ENCODE measurements at places on chromosomes 11 and 22.

DNA sequence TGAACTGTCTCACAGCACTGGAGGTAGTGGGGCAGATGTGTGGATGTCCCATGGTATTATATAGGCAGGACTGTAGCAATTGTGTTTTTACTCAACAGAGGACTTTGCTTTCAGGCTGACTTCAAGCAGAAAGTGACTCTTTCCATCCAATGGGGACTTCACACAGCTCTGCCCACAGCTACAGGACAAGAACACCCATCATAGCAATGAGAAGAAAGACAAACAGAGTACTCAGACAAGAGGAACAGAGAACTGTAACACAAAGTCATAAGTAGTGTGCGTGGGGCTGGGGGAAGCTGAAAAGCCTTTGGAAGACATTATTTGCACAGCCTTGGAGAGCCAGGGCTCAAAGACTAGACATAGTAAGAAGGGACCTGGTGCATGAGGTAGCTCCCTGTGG is 70.3 kb downstream of the CCDC81 start:
- DNase-seq, result no peak

DNA sequence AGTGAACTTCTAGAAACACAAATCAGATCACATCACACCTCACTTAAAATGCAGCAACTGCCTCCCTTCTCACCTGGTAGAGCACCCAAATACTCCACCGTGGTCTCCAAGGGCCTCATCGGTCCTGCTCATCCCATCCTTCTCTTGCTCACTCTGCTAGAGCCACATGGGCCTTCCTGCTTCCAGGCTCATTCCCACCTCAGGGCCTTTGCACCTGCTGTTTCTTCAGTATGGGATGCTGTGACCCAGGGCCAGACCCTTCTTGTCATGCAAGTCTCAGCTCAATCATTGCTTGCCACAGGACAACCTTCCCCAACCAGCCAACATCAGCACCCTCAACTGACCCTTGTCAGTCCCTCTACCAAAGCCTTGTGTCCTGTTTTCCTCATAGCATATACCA is 124.9 kb downstream of the GALNT18 start:
- no peak for DNase-seq

DNA sequence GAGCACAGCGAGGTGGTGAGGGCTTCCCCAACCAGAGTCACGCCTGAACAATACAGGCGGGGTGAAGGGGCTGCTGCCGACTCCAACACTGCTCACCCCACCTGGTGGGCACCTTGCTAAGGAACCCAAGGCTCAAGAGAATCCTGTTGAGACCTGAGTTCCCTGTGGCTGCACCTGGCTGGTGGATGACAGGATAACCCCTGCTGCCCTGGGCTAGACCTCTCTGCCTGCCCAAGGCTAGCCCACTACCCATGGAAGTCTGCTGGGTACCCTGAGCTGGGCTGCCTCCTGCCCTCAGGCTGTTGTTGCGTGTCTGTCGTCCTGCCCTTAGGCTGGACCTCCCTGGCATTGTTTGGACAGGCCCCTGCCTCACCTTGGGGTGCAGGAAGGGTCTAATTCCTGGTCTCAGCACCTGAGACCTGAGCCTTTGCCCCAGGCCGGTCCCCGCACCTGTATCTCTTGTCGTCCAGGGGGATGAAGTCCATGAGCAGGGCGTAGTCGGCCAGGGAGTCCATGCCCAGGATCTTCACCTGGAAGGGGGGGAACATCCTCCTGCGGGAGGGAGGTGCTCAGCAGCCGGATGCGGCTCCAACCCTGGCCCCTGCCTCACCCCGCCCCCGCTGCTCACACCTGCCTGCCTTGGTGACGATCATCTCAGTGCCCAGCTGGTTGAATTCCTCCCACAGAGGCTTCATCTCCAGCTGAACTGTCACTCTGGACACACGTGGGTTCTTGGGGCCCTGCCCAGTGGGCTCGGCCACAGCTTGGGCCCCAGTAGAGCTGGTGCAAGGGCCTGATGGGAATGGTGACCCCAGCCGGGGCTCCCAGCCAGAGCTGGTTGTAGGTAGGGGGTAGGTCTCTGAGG is 4.9 kb upstream of the NUDT8 start:
- no peak for DNase-seq

GRCh38 chr11:18776324-18776723 is 15.3 kb downstream of the PTPN5 start:
- no peak for DNase-seq

- peak; percentile 45 for DNase-seq
Measured at GRCh38 chr22:19666673-19667593, 47.4 kb upstream of the SEPTIN5 start.

DNA sequence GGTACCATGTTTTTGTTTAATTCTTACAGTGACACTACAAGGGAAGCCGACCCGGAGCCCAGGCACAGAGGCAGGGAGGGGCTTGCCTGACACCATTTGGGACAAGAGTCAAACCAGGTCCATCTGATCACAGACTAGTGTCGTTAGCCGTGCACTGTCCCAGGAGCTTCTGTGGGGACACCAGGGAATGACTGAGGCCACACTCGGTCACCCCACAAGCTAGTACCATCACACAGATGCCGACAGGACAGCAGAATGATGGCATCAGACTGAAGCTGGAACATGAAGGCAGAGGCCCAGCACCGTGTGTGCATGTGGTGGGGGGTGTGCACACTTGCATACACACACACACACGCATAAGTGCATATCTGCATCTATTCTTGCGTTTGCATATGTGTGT is 61.5 kb upstream of the NECTIN1 start:
- no peak for DNase-seq

DNA sequence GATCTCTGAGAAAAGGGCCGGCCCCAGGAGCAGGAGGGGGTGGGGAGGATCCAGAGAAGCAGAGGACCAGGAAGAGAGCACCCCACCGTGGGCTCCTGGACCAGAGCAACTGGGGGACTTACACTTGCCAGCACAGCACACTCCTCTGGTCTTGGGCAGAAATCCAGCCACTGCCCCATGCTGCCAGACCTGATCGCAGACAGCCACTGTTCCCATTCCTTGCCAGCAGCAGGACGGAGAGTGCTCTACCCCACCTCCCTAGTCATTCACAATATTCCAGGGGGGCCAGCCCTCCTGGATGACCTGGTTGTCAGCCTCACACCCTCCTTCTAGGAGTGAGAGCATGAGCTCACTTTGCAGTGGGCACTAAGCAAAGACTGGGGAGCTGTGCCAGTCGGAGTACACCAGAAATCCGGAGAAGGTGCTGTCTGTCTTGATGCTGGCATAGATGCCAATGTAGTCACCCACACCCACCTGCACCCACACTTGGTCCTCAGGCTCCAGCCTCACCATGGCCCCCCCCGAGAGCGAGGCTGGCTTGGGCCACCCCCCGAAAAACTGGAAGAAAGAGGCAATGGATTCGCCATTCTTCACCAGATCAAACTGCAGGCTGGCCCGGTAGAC is 1.6 kb downstream of the C1QTNF5 start:
- no peak for DNase-seq

- no peak for DNase-seq
Measured at GRCh38 chr11:123357353-123357989, 72.6 kb upstream of the GRAMD1B start.

GRCh38 chr11:112748713-112749543 is 212.3 kb upstream of the NCAM1 start:
- no peak for DNase-seq

GRCh38 chr11:112886434-112887370 is 74.5 kb upstream of the NCAM1 start:
- no peak for DNase-seq

DNA sequence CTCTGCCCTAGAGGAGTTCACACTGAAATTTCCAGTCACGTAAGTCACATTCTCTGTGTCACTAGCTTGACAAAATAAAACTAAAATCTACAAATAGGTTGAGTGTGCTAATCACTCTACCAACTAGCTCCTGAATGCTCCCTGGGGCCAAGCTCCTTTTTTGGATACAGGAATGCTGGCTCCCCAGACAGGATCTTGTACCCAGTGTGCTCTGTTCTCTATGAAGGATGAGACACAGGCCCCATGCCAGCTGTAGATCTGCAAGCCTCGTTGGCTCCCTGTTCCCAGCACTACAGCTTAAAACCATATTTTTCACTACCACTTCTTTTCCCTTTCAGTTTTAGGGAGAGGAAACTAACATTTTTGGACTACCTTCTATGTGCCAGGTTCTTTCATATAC is 3.7 kb upstream of the IPO7 start:
- DNase-seq, result no peak

- no peak for DNase-seq
Measured at GRCh38 chr11:70532731-70533130, 134.4 kb downstream of the CTTN start.

Measured in skeletal muscle cell (primary cell).